Heart right ventricle (tissue), 16 donors: ENCODE measurements at places on chromosomes 16 and 17. TPM values are rescaled to one million over a fixed set of nuclear protein-coding genes. Genes with fewer than 3 reads are reported as not detected.

DDX5 gene
- total RNA-seq = 333 TPM

GPR179 gene
- total RNA-seq = 0.06 TPM

PPP1R27 gene
- not detected for total RNA-seq

SPATA22 gene
- total RNA-seq = not detected

EMC8 gene
- 28.1 TPM for total RNA-seq

SPATA32 gene
- not detected for total RNA-seq

CD7 gene
- total RNA-seq = 0.22 TPM

HCRT gene
- total RNA-seq = not detected

OSGIN1 gene
- total RNA-seq = 3.2 TPM

CCL16 gene
- not detected for total RNA-seq

CNTNAP1 gene
- 3.2 TPM for total RNA-seq

KCNJ16 gene
- not detected for total RNA-seq

OR4D2 gene
- not detected for total RNA-seq

SDR42E1 gene
- total RNA-seq = 0.76 TPM

DPEP3 gene
- 0.34 TPM for total RNA-seq

CCL15 gene
- total RNA-seq = not detected

ACSM2A gene
- total RNA-seq = not detected

PSMD11 gene
- 79.4 TPM for total RNA-seq

ABCC12 gene
- not detected for total RNA-seq

TMED6 gene
- total RNA-seq = 0.41 TPM

KCNG4 gene
- total RNA-seq = not detected
